ENCODE measurements at places on chromosomes 5 and 9.

- no peak for DNase-seq
These were observed 21.6 kb downstream of the PDE6A start for GRCh38 chr5:149922950-149923349.

DNA sequence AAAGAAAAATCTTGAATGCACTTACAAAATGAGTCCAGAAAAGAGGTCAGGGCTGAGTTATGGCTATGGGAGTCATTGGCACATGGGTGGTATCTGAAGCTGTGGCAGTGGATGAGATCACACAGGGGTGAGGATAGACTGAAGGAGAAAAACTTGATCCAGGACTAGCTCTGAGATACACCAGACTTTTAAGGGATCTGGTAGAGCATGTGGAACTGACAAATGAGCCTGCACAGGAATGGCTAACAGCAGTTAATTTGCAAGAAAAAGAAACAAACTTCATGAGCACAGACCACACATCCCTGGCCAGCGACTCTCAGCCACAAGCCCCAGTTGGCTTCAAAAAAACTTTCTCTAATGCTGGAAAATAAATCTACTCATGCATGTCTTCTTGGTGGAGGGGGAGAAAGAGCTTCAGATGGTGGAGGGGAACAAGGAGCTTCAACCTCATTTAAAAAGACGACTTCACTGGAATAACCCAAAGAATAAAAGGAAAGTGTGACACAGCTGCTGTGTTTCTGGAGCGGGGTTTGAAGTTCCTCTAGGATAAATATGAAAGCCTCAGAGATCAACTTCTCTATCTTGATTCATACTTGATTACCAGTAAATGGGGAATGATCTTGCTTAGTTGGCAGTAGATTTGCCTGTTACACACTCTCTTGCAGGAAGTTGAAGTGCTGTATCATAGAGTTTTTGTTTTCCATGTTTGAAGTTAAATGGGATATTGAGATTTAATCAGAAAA is 33.6 kb downstream of the TNFAIP8 start:
- DNase-seq, result no peak

GRCh38 chr9:136054146-136054545 is 40.9 kb downstream of the NACC2 start:
- DNase-seq, result no peak

DNA sequence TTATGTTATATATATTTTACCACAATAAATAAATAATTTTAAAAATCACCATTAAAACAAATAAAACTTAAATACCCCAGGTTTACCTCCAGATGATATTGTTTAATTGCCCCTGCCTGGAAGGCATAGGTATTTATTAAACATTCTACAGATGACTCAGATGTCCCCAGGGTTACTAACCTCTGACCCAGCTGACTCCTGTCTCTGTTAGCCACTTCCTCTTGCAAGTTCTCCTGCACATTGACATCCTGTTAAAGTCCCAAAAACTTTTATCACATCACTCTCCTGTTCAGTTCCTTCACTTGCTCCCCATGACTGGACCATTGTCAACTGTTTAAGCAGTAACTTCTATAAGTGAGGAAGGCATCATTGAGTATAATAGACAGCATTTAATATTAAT is 37.0 kb upstream of the RAB3C start:
- no peak for DNase-seq

- DNase-seq, result no peak
These were observed 14.1 kb downstream of the HSPB3 start for GRCh38 chr5:54469622-54470021.

DNA sequence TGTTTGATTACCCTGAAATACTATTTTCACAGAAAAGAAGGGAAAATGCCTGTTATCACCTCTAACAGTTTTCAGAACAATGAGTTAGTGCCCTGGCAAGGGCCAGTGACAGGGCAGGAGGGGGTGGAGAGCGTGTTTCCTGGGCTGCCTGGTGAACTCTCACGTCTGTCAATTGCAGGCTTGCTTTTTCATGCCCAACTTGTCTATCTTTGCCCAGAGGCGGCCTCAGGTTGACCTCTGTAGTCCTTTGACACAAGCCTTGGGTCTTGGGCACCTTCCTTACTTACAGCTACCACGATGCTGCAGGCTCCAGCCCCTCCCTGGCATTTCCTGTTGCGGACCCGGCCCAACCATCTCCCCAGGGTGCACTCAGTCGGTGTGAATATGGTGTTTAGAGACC is 2.2 kb upstream of the CEL start:
- DNase-seq, result no peak

GRCh38 chr9:4836676-4837075 is 43.9 kb downstream of the RCL1 start:
- no peak for DNase-seq

DNA sequence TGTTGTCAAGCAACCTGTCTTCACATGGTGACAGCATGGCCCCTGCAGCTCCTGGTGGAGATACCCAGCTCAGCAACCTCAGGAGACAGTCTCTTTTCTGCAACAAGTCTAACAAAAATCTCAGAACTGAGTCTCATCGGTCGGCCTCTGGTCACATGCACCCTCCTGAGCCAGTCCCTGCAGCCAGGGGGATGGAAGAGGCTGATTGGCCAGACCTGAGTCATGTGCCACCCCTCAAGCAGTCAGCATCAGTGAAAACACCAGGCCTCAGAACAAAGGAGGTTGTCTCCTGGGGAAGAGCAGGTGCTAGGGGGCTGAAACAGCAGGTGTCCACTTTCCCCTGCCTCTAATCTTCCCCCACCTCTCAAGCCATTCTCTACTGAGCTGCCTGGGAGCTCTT is 54.4 kb downstream of the SMIM23 start:
- no peak for DNase-seq

DNA sequence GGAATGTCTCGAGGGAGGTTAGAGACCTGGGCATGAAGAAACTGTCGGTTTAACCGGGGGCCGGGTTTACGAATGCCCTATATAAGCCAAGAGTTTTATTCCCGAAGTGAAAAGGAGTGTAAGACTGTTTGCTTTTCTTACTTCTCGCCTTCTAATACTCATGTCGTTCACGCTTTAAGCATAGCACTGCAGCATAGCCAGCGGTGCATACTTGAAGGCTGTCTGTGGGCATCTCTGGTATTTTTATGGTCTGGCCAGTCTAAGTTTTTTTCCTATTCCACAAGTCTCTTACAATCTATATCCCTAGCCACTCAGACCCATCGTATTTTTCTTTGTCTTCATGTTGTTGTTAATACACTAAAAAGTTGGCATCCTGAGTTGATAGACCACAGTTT is 1.2 kb downstream of the UHRF2 start:
- DNase-seq, result no peak

DNA sequence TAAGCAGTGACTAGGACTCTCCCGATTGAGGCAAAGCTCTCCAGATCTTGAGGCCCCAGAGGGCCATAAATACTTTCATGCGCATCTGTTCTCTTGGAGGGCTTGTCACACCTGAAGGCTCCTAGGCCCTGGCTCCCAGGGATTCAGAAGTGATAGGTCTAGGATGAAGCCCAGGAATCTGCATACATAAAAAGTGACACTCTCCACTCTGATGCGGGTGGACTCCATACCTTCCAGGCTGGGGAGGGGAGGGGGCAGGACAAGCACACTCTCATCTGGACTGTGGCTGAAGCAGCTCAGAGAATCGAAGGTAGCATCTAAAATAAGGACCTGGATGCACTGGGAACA is 9.1 kb upstream of the CYSTM1 start:
- DNase-seq, result no peak

DNA sequence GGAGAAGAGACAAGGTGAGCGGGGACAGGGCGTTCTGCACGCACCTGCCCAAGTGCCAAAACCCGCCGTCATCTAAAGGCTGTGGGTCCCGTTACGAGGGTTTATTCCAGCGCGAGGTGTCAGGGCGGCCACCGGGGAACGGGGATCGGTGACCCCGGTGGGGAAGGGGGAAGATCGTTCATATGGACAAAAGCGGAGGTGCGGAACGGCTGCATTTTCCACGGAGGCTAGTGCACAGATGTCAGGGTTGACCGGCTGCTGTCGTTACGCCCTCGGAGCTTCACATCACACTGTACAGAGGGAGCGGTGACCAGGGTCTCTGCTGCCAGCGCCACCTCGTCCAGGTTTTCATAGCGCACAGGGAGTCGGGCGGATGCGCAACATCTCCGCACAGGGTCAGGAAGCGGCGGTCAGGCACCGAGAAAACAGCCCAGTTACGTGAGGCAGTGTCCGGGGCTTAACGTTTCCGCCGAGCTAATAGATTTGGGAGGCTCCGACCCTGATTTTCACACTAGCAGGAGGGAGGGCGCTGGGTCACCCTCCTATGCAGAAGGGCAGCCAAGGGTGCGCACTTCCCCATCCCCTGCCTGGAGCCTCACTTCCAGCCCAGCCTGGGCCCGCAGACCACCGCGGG is 13.5 kb downstream of the BTNL9 start:
- DNase-seq, result no peak

- no peak for DNase-seq
These were observed 14.6 kb downstream of the TRIM14 start for GRCh38 chr9:98104445-98104881.

DNA sequence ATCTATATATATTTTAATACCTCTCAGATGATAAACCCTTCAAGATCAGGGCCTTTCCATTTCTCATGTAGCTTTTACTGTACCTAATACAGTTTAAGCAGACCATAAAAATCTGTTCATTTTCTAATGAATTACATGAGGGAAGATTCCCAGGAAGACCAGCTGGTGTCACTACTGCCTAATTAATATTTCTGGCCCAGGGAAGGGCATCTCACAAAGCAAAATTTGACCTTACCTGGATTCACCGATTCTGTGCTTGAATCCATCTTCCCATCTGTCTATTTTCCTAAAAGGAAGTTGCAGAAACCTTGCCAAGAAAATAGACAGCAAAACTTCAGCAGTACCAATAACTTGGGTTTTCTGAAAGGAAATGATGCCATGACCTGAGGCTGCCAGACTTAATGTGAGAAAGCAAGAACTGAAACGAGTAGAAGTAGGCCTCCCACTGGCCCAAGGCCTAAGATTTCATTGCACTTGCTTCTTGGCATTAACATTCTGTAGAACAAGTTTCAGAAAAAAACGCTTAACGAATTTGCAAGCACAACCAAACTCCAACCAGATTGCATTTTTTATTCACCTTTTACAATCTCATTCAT is 83.0 kb upstream of the GLIS3 start:
- DNase-seq, result no peak

DNA sequence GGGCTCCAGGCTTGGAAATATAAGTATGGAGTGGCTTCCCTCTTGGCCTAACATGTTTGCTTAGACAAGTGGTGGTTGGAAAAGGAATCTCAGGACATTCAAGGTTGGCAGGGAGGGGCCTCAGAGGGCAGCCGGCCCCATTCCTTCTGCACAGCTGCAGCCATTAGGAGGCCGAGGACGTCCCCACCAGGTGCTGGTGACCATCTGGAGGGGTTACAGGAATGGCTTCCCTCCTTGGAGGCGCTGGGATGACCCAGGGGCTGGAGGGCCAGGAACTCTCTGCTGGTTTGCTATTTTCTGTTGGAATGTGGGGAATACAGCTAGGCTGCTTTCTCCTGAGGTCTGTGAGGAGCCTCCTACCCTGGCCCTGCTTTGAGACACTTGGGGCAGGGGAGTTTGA is 18.5 kb downstream of the STC2 start:
- DNase-seq, result no peak

DNA sequence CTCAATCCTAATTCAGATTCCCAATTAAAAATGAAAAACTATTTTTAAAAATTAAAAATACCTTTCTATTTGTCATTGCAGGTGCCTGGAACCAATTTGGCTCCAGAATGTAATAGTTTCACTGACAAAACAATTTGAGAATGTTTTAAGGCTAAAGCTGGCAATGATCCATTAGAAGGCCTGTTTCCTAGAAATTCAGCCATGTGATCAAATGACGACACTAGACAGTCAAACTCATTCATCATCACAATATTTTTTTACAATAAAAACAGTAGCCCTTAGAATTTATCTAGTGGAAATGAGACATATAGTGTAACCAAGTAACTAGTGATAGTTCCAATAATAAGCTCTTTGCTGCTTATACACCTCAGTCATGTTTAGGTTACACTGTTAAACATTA is 75.4 kb upstream of the MAP3K1 start:
- DNase-seq, result no peak

- no peak for DNase-seq
These were observed 25.4 kb downstream of the FBXO10 start for GRCh38 chr9:37550781-37551180.

GRCh38 chr5:98846520-98846919 is 73.1 kb downstream of the RGMB start:
- no peak for DNase-seq

GRCh38 chr5:172123269-172123692 is 64.7 kb downstream of the STK10 start:
- DNase-seq, result no peak

DNA sequence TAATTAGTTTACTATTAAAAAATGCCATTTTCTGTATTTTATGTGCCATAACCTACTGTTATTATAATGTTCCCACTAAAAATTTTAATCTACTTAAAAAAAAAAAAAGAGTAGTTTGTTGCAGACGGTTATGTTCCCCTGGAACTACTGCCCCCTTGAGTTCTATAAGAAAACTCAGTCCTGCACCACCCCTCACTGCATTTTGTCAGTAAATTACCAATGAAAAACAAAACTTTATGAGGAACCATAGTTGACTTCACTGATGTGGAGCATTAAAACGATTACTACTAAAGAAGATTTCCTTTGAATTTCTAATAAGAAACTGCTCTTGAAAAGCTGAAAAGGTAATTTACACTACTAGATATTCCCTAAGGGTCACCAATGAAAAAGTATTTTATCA is 288.7 kb downstream of the FBXL17 start:
- no peak for DNase-seq

DNA sequence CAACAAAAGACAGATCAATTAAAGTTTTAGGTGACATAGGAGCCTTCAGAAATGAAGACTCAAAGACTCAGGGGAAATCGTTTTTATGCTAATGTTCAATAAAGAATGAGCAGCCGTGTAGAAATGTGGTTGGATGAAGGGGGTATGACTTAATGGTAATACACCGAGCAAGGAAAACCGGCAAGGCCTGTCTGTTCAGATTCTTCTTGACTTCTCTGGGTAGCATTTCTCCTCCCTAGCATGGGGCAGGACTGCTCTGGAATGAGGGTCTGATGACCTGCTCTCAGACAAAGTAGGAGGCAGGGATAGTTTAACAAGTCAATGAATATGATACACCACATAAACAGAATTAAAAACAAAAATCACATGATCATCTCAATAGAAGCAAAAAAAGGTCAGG is 487.4 kb downstream of the ZNF608 start:
- DNase-seq, result no peak

GRCh38 chr5:1285883-1286291 is 9.0 kb downstream of the TERT start:
- DNase-seq, result no peak

DNA sequence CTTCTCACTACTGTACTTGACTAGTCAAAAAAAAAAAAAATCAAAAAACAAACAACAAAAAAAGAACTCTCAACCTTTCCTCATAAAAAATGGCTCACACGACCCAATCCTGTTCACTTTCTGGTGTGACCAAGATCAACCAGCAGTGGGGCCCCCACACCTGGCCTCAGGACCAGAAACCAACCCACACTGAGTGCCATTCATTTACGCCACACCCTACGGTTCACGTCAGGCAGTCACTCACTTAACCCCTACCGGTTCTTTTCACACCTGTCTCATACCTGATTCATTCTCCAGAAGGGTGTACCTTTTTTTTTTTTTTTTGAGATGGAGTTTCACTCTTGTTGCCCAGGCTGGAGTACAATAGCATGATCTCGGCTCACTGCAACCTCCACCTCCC is 5.7 kb downstream of the SUSD1 start:
- DNase-seq, result no peak

- no peak for DNase-seq
These were observed 461.6 kb downstream of the RASEF start for GRCh38 chr9:82601293-82601771.

GRCh38 chr5:82924226-82925060 is 152.8 kb downstream of the TMEM167A start:
- no peak for DNase-seq

GRCh38 chr5:151056379-151057325 is 24.2 kb downstream of the TNIP1 start:
- DNase-seq, result no peak

Measured in stimulated activated CD4-positive, alpha-beta T cell treated with anti-CD3 and anti-CD28 coated beads, TNF-alpha, amount 100 ng/mL, for 24 hours (primary cell).